Amygdala (tissue), 56 donors: ENCODE measurements at places on chromosomes 1 and 21.

DNA sequence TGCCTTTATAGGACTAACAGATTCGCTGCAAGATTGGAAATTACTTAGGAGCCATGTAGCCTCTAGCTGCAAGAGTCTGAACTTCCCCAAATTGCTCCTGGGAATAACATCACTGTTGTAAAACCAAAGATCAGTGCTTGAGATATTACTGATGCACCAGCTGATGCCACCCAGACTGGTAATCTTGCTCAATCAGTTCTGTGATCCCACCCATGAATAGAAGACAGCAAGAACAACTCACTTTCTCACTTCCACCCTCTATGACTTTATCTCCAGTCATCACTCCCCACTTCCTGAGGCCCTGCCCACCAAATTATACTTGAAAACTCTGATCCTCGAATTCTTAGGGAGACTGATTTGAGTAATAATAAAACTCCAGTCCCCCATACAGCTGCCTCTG lies 1011.1 kb downstream of the PLA2G4A start:
- DNase-seq = no peak

GRCh38 chr1:221448585-221449175 lies 293.2 kb downstream of the DUSP10 start:
- DNase-seq = no peak

DNA sequence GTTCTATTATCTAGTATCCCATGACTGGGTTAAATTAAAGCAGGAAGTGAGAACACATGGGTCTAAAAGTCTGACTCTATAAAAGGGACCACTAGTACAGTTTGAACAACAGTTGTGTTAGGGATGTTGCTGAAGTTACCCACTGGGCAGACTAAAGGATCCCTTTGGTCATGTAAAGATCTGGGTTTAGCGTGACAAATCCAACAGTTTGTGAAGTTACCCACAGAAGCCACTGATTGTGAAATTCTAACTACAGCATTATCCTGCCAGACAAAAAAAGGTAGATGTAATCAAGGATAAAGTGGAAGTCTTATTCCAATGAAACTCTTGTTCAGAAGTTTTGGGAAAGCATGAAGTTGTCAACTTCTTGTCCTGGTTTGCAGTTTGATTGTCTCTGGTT lies 5.7 kb downstream of the QSOX1 start:
- DNase-seq = no peak

DNA sequence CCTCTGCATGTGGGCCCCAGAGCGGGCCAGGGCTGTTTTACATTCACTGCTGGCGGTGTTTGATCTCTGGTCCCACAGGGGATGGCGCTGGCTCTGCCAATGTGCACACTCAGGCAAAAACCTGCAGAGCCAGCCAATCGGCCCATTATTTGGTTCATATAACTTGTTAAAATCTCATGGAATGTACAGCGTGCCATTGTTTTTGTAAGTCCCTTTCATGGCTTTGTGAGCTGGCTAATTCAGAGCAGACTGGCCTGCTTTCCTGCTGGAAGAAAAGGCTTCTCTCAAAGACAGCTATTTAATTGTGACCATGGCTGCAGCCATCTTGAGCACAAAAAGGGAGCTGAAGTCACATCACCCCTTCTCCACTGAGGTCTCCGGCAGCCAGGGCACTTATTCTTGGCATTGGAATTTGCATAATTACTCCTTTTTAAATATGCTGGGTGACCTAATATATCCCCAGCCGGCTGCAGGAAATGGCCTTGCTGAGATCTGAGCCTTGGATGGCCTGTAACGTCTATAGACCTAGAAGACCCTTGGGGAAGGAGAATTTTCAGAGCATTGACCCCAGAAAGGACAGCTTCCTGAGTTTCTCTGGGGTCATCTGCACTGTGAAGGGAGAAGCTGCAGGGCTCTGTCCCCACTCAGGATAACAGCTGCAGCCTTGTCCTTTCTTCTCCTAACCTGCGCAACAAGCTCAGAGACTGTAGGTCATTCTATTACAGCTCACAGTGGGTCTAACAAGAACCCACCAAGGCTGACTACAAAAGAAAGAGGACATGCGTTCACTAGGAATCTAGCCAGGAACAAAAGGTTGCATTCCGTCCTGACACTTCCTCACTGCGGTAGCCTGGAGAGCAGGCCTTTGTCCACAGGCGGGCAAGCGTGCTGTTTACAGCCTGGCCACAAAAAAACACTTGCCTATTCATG lies 45.8 kb downstream of the BCAR3 start:
- DNase-seq = peak; percentile 72

GRCh38 chr1:39484564-39484963 lies 6.9 kb upstream of the BMP8A start:
- DNase-seq = no peak
